Naive B cell (primary cell): ENCODE measurements at places on chromosomes 6 and 20. TPM values are rescaled to one million over a fixed set of nuclear protein-coding genes. Genes with fewer than 3 reads are reported as not detected.

The MRPS26 gene
- 90.8 TPM for polyA plus RNA-seq

The ACSS1 gene
- polyA plus RNA-seq, result 115 TPM

DNA sequence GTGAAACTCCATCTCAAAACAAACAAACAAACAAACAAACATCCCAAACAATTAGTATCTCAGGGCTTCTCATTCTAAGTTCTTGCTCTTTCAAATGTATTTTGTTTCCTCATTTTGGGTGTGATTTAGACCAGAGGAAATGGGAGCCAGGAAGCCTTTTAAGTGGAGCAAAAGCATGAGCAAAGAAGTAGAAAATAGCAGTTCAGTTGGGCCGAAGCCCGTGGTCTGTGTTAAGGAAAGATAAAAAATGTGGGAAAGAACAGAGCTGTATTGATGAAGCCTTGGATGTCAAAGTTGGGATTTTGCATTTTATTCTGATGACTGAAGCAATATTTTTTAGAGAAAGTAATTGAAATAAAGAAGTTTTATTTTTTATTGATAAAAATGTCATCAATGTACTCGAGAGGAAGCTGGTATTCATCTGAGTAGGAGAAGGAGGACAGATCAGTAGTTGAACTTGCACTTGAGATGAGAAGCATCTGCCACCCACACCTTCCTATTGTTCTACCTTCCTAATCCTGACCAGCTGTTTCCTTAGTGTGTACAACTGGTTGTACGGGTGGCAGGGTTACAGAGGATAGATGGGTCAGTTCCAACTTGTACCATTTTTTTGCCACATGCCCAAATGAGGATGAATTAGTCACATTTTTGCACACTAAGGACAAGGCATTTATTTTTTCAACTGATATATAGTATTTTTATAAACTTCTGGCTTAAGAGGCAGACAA is 56.1 kb downstream of the KIAA0408 start:
- no peak for DNase-seq

GRCh38 chr6:39007575-39007974 is 41.0 kb upstream of the GLP1R start:
- no peak for DNase-seq

DNA sequence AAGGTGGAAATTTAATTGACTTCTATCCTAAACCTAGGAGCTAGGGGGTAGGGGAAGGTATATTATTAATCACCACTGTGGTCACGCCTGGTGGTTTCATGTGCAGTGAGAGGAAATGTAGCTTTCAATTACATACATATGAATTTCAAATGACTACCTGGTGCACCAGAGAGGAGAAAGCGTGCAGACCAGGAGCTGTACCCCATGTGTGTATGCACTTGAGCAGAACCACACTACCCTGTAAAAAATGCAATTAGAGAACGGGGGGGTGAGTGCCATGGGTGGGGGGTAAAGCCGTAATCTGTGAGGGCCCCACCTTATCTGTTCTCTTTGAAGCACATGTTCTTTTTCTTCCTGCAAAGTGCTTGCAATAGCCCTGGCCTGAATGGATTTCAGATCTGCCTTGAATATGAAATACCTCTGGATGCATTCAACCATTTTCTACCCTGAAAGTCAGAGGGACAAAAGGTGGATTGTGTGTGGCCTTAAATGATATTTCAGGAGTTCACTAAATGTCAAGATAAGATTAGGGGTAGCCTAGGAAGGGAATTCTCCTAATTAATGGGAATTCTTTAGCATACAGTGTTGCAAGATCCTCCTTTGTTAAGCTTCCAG is 30.9 kb upstream of the EDN3 start:
- no peak for DNase-seq

DNA sequence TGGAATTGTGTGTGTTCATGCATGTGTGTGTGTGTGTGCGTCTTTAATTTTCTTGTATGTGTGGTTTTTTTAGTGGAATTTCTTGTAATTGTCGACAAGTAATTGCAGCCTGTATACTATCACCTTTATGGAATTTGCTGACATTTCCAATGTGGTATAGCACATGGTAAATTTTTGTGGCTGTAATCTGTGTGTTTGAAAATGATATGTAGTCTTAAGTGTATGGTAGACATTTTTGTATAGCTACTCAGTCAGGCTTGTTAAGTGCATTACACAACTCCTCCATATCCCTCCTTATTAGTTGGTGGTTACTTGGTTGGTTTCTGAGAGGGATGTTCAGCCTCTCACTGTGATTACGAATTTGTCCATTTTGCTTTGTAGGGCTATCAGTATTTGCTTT is 384.5 kb upstream of the HSF2 start:
- no peak for DNase-seq
